ENCODE measurements at places on chromosomes 6 and 20.

GRCh38 chr6:75438013-75438431, 55.6 kb downstream of the FILIP1 start:
- DNase-seq, result no peak

DNA sequence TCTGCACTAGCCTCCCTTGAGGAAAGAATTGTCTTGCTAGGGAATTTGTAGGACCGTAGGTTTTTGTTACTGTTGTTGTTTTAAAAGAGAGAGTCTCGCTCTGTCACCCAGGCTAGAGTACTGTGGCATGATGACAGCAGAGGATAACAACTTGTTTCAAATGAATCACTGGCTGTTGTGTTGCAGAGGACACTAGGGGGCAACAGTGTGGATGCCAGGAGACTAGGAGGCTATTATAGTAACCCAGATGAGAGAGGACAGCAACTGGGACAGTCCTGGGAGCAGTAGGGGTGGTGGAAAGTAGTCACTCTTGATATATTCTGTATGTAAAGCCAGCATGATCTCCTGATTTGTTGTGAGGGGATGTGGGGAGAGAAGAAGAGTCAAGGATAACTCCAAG, 41.8 kb upstream of the LAMA4 start:
- DNase-seq, result no peak

GRCh38 chr20:41072190-41072863, 43.7 kb downstream of the TOP1 start:
- DNase-seq, result no peak

- DNase-seq, result no peak
Measured at GRCh38 chr6:33786736-33787135, 2.2 kb downstream of the LEMD2 start.

All from GM13976 (cell line).